ENCODE measurements at places on chromosomes 5 and 9.

DNA sequence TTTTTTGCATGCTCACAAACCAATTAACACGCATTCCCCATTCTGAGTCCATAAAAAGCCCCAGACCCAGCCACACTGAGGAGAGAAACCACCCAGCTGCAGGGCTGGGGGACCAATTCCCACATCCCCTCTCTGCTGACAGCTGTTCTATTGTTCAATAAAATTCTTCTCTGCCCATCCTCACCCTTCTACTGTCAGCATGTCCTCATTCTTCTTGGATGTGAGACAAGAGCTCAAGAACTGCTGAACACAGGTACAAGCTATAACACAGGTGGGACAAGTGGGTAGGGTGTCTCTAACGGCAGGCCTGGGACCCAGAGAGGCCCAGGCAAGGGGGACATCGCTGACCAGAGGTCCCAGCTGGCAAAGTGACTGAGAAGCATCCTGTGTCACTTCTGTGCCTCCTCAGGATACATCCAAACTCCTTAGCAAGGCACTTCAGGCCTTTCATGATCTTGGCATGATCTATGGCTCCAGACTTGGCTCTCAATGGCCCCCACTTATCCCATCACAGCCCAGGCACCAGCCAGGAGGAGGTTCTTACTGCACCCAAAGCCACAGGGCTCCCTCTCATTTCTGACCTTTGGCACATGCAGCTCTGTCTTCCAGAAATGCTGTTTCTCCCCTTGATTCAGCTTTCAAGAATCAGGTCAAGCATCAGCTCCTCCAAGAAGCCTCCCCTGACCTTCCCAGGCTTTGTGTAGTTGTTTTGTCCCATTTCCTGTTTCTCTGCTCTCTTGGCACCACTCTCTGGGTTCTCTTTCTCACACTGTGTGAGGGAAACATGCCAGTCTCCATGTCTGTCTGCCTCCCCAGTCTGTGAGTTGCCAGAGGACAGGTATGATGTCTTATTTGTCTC is 7.3 kb upstream of the ALDH1B1 start:
- DNase-seq = no peak

GRCh38 chr5:178163772-178164735 is 10.4 kb upstream of the NHP2 start:
- DNase-seq = peak; percentile 83

GRCh38 chr5:157187046-157187754 is 6.6 kb downstream of the ITK start:
- no peak for DNase-seq

DNA sequence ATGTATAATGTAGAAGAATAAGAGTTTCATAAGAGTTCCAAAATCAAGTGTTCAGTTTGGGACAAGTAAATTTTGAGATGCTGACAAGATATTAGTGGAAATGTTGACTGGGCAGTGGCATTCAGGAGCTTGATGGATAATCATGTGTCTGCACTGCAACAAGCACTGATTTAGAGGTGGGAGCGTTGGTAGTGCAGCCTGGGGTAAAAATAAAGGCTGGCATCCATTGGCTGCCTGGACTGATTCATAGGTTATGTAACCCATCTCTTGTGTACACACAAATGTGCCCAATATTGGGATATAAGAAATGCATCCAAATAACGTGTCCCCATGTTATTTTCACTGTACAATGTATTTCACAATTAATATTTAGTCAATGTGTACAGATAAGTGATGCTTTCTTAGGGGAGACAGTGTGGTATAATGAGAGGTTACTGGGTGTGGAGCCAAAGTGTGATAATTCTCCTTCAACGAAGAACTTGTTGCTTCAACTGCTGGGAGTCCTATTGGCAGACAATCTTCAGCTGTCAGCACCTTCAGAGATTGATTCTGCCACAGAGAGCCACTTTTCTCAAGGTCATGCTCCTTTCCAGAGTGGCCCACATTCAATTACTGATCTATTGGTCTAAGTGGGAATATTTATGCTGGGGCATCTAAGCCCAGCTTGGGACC is 20.9 kb upstream of the SMC2 start:
- DNase-seq = no peak

GRCh38 chr9:31733166-31733565 is 651.3 kb upstream of the ACO1 start:
- DNase-seq = no peak

DNA sequence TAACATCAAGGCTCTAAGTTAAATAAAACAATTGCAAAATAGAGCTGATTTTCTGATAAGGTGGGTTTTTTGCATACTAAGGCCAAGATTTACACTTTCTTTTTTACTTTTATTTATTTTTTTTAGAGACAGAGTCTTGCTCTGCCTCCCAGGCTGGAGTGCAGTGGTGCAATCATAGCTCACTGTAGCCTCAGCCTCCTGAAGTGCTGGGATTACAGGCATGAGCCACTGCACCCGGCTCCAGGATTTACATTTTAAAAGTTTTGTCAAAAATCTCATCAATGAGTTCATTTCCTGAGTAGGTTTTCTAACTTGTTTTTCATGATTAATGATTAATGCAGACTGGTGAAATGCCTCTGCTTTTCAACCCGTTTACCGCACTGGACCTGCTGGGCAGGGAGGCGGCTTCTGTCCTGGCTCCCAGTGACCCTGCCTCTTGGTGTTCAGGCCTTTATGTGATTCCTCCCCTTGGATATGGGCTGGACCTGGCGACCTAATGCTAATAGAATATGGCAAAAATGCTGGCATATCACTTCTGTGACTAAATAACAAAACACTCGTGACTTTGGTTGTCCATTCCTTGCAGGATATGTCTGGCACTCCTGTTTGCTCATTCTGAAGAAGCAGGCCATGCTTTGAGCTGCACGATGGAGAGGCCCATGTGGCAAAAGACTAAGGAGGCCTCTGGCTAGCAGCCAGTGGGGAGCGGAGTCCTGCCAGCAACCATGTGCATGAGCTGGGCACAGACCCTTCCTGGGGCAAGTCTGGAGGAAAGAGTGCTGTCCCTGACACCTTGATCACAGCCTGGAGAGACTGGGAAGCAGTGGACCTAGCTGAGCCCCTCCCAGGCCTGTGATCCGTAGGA is 72.2 kb upstream of the PTCH1 start:
- no peak for DNase-seq

DNA sequence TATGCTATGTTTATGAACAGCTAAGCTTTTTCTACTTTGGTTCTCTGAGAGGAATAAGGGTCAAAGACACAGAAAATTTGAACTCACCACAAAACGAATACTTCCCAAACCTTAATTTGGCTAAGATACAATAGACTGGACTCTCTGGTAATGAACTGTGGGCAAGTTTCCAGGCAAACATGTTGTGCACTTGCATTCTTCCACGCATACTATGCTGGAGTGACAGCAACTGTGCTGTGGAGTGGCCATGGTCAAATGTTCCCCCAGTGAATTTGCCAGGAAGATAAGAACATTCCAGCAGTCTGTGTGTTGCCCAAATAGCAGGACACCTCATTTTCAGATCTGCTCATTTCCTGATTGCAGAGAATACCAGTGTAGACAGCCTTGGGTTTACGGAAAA is 275.3 kb upstream of the IL12B start:
- no peak for DNase-seq

GRCh38 chr9:77455312-77455927 is 192.7 kb downstream of the GNA14 start:
- no peak for DNase-seq

DNA sequence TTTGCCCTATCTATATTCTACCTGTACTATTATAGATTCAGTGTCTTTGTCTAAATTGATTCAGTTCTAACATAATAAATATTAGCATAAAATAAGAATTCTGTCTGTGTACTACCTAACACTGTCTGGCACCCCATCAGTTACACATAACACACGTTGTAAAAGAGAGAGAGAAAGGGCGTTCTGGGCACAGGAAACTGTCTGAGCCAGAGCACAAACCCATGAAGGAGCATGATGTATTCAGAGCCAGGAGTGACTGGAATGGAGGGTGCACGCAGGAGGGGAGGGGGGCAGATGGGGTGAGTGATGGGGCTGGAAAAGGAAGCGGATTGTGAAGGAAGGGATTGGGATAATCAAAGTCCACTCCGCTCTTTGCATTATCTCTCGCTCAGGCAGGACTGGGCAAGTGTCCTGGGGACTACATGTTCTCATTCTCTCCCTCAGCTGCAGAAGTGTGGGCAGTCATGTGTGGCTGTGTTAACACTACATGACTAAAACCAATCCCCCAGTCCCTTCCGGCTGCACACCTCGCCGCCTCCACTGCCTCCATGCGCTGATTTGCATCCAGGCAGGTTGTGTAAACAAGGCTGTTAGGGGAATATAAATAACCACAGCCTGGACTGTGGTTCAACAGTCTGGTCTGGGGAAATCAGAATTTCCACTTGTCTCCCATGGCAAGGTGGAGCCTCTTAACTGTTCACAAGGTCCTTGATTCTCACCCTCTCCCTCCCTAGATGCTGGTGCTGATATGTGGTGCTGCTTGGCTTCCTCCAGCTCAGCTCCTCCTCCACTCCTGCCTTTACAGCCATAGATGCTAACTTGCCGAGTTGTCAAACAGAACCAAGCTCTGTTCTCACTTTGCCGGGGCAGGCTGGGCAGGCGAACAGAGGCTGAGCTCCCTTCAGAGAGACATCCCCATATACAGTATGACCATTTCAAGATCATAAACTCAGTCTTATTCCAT is 367.5 kb upstream of the BRINP1 start:
- no peak for DNase-seq

- no peak for DNase-seq
Observed at GRCh38 chr9:127273326-127273725, 8.8 kb downstream of the GARNL3 start.

GRCh38 chr5:23027331-23027730 is 174.2 kb upstream of the CDH12 start:
- no peak for DNase-seq

GRCh38 chr9:38621434-38622287 is 1.3 kb upstream of the ANKRD18A start:
- peak; percentile 30 for DNase-seq

DNA sequence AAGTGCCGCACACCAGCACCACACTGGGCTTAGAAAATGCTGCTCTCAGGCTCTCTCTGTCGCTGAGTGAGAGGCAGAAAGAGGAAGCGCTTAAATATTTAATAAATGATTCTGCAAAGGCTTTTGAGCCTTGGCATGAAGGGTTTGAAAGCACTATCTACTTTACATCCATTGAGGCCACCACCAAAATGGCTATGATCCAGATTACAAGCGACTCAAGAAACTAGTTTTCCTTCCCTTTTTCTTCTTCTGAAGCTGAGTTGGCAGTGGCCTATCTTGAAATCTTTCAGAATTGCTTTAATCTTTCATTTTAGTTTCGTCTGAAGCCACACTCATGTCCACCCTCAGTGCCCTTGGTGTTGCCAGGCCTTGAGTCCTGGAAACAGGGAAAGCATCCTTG is 59.5 kb downstream of the EBF1 start:
- DNase-seq = no peak

DNA sequence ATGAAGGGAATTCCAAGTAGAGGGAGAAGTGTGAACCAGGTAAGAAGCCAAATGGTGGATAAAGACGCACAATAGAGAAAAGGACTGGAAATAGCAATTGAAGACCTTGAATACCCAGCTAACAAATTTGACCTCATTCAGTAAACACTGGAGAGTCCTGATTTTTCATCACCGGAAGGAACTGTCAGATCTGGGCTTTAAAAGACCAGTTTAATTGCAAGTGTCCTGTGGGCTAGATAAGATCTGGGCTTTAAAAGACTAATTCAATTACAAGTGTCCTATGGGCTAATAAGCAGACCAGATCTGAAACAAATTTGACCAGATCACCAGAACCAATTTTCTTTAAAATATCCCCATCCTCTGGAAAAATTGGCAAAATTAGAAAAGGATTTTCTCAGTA is 380.0 kb downstream of the ACTL7B start:
- DNase-seq = no peak

DNA sequence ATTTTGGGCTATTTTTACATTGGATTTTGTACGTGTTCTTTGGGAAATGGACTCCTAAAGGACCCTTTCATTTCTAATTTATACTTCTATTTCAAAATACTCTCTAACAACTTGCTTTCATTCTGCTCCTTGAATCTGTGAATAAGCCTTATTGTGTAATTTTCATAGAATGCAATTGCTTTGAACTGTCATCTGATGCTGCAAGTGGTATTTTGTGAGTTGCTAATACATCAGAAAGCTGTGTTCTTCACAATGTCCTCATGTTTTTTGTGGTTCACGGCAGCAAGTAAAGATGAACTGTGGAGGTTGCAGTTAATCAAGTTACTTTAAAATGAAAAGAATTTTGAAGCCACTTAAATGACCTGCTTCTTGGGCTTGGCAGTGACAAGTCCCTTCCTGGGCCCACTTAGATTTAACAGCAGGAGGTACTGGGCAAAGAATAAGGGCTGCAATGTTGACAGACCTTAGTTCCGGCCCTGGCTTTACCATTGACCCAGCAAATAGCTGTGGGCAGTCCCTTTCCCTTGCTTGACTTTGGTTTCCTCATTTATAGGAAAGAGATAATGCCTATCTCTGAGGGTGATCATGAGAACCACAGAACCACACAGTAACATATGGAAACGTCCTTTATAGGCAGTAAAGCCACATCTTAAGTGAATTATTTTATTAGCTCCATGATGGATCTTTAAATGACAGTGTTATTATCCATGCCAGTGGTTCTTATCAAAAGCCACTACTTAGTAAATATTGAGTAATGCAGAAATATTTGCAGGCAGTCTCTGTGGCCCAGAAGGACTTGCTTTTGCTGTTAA is 54.8 kb downstream of the IQGAP2 start:
- DNase-seq = no peak

GRCh38 chr5:148957591-148958202 is 105.2 kb downstream of the SH3TC2 start:
- DNase-seq = no peak

GRCh38 chr5:82622711-82623514 is 344.8 kb upstream of the RPS23 start:
- DNase-seq = no peak

DNA sequence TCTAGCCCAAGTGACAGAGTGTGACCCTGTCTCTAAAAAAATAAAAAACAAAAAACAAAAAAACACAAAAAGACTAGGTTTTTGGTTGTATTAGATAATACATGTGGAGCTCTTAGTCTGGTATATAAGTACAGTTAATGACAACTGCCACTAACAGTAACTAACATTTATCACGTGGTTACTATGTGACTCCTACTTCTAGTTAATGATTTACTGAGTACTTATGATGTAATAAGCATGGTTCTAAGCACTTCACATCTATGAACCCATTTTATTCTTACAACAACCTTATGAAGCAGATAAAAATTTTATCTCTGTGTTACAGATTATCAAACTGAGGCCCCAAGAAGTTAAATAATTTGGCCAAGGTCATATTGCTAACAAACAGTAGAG is 6.1 kb upstream of the TMEFF1 start:
- no peak for DNase-seq

GRCh38 chr9:137405677-137406081 is 17.3 kb downstream of the EXD3 start:
- no peak for DNase-seq

- no peak for DNase-seq
Observed at GRCh38 chr5:32400401-32400800, 44.1 kb downstream of the ZFR start.
